CD4-positive, alpha-beta T cell treated with Interferon gamma for 1 hour (primary cell): ENCODE measurements at places on chromosomes 11 and 22.

DNA sequence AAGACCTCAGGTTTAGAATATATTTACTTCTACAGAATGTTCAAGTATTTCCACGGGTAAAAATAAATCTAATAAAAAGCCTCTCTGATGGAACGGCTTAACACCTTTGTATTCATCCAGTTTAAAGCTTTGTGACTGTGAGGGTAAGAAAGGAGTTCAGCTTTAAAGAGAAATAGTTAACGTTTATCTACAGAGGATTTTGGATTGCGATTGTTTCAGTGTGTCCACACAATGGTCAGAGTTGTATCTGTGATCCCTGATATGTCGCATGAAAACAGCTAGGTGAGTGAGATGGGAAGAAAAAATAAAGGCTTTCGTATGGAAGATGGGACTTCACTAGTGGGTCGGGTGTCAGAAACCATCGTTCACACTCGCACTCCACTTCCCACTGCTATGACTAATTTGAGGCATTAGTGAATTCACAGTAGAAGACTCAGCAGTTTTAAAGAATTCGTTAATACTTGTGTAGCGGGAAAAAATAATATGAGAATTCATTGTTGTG lies 1.6 kb downstream of the APLP2 start:
- no peak for DNase-seq

- no peak for DNase-seq
These were observed 82.0 kb upstream of the SC5D start for GRCh38 chr11:121210445-121211080.

GRCh38 chr11:70073871-70074371 lies 4.2 kb upstream of the ANO1 start:
- DNase-seq, result no peak

GRCh38 chr11:107908211-107908610 lies 20.0 kb upstream of the RAB39A start:
- no peak for DNase-seq

- no peak for DNase-seq
These were observed 45.7 kb upstream of the TP53AIP1 start for GRCh38 chr11:128988242-128988970.

DNA sequence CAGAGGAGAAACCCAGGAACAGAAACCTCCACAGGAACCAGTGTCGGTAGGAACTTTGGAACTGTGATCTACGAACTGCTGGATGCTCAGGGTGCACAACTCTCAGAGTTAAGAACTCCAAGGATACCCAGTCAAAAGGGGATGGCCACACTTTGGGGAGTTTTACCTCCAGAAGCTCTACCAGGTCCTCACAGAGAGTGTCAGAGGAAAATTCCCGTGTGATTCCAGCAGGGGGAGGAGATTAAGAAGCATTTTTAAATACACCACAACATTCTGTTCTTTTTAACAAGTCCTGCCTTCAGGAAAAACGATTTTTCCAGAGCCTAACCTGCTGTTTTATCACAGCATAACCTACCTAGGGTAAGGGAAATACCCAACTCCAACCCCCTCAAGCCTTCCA lies 104.0 kb downstream of the SOX6 start:
- DNase-seq, result no peak

GRCh38 chr22:40368836-40369235 lies 1.6 kb upstream of the SGSM3 start:
- DNase-seq, result no peak

DNA sequence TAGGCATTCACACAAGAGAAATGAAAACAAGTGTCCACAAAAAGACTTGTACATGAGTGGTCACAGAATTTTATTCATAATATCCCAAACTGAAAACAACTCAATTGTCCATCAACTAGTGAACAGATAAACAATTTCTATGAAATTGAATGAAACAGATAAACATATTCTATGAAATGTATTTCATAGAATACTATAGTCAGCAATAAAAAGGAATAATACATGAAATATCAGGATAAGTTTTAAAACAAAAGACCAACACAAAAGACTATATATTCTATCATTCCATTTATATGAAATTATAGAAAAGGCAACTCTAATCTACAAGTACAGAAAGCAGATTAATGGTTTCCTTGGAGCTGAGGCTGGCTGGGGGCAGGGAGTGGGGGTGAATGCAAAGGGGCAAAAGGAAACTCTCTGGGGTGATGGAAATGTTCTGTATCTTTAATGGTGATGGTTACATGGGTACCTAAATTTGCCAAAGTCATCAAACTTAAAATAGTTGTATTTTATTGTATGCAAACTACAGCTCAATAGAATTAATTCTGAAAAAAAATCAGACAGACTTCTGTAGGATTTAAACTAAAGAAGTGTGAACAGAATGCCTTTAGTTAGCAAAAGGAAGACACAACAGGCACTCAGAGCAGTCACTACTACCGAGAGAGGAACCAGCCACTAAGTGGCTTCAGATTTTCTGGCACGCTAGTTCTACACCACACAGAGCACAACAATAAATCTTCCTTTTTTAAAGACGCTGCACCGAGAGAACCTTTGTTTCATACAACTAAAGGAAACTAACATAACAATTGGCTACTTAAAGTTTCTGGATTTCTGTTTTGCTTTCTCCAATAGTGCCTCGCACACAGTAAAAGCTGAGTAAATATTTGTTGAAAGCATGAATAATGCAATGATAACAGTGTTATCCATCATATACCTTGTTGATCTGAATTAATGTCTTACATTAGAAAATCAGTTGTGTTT lies 15.4 kb downstream of the CCDC34 start:
- no peak for DNase-seq

GRCh38 chr22:22865311-22866072 lies 22.1 kb upstream of the IGLL5 start:
- DNase-seq, result peak; percentile 32

- no peak for DNase-seq
These were observed 19.8 kb upstream of the RAPSN start for GRCh38 chr11:47468598-47469214.

- no peak for DNase-seq
These were observed 4.6 kb upstream of the RHOD start for GRCh38 chr11:67051945-67052488.
